Memory B cell (primary cell): ENCODE measurements at places on chromosomes 3 and 15.

DNA sequence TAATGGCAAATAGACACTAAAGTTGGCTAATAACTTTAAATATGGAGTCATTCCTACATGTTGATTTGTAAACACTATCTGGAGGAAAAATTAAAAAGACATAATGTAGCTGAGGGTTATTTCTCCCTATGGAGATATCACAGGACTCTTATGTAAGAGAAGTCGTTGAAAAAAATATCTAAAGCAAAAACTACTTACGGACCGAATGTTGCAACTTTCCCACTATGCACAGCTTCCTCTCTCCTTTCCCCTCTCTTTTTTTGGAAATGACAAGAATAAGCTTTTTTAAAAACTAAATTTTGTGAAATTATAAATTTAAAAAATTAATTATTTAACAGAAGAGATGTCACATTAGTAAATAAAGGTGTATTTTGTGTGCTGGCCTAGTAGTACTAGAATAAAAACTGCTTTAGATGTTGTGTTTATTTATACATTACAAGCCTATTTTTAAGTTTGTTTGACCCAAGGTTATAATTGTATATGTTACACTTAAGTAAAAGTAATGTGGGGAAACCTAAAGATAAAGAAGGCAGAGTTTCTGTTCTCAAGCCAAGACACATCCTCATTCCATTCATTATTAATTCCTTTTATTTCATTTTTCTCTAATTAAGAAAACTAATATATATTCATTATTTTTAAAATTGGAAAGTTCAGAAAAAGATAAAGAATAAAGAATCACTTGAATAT lies 20.7 kb upstream of the PPARG start:
- DNase-seq, result no peak

- no peak for DNase-seq
Measured at GRCh38 chr3:127821394-127821793, 921 bp downstream of the MGLL start.

- DNase-seq, result no peak
Measured at GRCh38 chr3:6717026-6717943, 143.6 kb upstream of the GRM7 start.

GRCh38 chr15:31225356-31225955 lies 101.2 kb upstream of the KLF13 start:
- no peak for DNase-seq

GRCh38 chr3:193231201-193231600 lies 9.8 kb upstream of the PLAAT1 start:
- DNase-seq, result no peak

- DNase-seq, result no peak
Measured at GRCh38 chr3:146221276-146221675, 29.6 kb downstream of the PLSCR4 start.

DNA sequence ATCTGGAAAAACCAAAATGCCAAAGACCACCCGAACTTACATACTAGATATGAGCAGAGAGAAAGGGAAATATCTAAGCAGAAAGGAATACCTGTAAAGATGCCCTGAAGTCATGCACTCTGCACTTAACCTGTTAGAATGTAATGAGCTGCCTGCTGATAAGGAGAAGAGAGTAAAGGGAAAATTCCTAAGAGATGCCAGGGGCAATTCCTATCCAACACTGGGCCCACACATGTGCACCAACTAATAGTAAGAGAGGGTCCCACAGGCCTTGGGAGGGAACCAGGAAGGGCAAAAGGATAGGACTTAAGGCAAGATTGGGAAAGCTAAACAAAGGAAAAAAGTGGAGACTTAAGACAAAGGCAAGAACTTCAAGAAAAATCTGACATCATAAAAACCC lies 189.5 kb downstream of the NSUN3 start:
- no peak for DNase-seq

- DNase-seq, result peak; percentile 70
Measured at GRCh38 chr3:127590593-127591465, at the start of gene TPRA1. TSS of gene TPRA1 (minus strand) at chr3:127590733. CDS start at chr3:127580146, 10,587 bp downstream.

GRCh38 chr15:58554758-58555157 lies 123.0 kb downstream of the LIPC start:
- DNase-seq, result no peak

DNA sequence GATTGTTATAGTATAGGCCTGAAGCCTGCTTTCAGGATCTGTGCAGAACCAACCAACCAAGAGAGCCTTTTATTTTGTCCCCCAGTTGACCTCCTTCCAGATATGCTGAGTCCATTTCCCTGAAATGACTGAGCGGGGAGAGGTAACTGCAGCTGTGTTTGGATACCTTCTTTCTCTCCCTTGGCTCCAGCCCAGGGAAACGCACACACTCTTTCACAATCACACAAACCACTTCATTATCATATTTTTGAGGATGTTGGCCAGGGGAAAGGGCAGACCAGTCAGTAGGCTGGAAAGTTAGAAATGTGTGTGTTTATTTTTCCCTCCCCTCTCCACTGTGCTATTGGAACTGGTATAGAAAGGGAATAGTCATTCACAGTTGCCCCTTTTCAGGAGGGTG lies 417.7 kb upstream of the TBL1XR1 start:
- DNase-seq, result no peak

- no peak for DNase-seq
Measured at GRCh38 chr3:187709155-187709554, 6.8 kb upstream of the RTP2 start.

DNA sequence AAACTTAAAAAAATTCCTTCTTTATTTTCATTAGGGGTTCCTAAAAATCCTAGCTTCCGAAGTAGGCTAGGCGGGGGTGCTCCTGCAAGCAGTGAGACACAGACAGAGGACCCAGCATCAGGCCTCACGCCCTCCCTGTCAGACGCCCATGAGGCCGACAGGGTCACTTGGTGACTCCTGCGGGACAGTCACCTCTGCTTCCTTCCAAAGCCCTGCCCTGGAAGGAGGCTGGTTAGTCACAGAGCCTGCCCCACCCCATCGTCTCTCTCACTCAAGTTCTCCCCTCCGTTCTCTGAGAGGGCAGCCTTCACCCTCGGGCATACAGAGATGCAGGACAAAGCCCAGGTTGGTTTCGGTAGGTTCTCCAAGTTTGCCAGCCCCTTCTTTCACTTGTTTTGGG lies 38.6 kb downstream of the EHD4 start:
- no peak for DNase-seq

DNA sequence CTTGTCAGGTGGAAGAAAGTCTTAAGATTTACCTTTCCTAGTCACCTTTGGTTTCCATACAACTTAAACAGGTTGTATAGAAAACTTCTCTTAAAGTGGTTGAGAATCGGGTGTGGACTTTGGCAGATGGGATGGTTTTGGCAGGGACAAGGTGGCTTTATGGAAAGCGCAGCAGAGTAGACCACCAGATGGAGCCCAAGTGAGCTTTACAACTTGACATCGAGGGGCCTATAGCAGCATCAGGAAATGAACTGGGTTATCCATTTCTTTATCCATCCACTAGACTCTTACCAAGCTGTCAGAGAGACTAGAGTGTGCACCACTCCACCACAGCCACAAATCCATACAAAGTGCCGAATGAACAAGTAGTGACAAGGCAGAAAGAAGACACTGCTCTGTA lies 85.3 kb upstream of the MBNL1 start:
- peak; percentile 53 for DNase-seq
